ENCODE measurements at places on chromosomes 2 and 18.

DNA sequence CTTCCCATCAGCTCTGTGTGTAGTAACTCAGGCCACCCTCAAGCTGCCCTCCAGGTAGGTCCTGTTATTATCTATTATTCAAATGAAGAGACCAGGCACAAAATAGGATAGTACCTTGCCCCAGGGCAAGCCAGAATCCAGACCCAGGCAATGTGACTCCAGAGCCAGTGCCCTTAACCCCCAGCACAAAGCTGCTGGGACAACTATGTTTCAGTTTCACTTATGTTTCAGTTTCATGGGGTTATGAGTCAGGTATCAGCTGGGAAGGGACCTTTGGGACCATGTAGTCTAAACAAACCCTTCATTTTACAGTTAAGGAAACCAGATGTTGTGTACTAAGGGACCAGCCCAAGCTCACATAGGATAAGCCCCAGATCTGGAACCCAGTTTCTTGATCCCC, 10.0 kb downstream of the HK2 start:
- no peak for DNase-seq

DNA sequence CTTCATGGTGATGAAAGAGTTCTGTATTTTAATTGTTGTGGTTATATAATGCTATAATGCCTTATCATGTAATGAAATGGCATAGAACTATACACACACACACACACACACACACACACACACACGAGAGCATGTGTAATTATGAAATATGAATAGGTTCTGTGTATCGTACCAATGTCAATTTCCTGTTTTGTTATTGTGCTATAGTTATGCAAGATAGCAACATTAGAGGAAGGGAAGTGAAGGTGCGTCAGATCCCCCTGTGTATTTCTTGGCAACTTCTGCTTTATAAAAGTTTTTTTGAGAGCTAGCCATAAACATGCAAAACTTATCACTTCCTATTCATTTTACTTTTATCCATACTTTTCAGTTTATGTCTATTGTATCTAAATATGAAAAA, 60.7 kb upstream of the ARHGAP15 start:
- no peak for DNase-seq

DNA sequence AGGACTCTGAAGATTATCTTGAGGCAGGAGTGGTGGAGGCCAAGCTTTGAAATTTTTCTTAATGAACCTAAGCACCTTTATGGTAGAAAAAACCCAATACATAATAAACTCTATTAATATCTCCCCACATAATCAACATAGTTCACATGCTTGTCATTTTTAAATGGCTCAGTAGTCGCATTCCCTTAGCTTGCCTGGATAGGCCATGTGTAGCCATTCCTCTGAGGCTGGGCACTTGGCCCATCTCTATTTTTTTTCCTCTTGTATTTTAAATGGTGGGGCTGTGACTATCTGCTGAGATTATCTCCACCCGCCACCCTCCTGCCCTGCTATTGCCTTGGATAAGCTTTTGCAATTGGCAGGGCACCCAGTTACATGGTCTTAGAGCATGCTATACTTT, 143.1 kb downstream of the FHOD3 start:
- DNase-seq, result no peak

DNA sequence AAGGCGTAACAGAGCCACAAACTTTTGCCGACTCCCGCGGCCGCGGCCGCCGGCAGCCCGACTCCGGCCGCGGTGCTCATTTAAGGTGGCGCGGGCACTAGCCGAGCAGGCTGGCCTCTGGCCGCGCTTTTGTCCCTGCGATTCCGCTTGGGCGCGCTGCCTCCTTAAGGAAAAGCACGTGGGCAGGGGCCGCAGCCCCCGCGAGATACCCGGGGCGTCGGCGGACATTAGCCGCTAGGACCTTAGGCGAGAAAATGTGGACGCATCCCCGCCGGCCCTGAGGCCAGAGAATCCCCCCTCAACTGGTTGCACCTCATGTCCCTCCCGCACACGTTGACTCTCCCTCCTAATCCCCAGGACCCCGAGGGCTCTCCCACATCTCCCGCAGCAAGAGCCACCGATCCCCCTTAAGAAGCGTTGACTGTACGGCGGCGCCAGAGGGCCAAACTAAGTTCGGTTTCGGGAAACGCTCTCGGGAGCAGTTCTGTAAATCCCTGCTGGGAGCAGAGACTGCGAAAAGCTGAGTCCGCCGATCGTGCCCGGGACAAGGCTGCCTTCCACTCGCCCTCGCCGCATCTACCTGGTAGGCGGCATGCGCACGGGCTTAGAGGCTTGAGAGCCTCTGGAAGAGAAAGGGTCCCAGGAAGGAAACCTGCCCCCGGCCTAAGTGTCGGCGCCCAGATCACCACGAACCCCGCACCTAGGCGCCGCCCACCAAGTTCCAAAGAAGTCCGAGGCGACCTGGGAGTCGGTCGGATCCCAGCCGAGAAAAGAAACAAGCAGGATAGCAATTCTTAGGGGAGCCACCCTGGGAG, 1.8 kb upstream of the SATB2 start:
- peak; percentile 71 for DNase-seq

- no peak for DNase-seq
Measured at GRCh38 chr2:230312638-230313037, 14.4 kb upstream of the SP140L start.

DNA sequence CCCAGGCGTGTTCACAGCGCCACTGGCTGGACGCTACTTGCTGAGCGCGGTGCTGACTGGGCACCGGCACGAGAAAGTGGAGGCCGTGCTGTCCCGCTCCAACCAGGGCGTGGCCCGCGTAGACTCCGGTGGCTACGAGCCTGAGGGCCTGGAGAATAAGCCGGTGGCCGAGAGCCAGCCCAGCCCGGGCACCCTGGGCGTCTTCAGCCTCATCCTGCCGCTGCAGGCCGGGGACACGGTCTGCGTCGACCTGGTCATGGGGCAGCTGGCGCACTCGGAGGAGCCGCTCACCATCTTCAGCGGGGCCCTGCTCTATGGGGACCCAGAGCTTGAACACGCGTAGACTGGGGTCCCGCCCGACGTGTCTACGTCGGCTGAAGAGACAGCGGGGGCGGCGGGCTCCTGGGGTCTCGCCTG, 891 bp upstream of the KHK start:
- no peak for DNase-seq

DNA sequence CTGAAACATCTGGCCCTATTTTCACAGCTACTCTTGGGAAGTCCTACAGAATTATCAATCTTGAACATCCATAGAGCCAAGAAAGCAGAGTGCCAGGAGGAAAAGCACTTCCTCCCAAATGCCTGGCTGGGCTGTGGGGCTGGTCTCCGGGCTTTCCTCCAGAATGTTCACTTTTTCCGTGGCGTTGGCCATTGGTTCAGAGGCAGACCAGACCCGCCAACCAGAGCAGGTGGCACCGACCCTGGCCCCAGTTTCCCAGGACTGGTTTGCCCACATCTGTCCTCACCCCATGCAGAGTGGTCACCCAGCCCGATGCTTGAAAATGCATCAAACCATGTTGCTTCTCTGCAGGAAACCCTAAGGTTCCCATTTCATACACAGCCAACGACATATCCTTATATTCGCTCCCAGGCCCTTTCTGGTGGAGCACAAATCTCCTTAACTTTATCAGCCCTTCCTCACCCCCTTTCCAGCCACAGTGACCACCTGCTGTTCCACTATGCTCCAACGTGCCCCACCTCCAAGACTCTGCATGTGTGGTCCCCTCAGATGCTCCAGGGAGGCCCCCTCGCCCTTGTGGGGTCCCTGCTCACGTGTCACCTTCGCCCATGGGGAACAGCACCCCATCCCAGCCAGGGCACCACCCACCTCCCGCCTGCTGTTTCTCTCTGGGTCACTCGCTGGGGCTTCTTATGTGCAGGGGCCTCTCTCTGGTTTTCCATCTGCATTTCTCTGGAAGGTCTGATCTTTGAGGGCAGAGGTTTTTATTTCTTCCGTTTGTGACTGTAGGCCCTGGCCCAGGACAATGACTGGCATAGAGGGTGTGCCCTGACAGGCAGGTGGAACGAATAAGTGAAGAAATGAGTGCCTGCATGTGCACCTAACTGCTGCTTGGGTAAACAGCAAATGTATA, 92.9 kb downstream of the PXDN start:
- no peak for DNase-seq

DNA sequence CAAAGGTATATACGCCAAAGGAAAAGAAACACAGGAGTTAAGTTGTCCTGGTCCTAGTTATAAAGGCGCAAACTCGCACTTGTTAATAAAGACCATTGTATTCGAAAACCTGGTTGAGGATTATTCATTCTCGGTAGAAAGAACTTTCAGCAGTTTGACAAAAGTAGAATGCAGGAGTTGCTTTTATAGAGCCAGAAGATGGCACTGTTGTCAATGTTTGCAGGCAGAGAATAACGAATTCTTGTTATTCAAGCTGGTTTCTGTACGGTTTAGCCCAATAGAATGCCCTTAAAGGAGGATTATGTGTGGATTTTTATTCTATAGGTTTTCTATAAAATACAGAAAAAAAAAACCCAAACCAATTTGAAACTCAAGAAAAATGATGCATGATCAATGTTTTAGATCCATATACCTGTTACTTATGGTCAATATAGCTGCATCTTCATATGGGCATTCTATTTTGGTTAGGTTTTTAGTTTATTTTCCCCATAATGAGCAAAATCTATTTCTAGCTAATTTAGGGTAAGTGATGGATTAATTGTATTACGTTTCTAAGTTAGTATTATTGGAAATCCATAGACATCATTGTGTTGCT, 510.3 kb downstream of the PLCL1 start:
- no peak for DNase-seq

GRCh38 chr2:25650256-25650655, 23.1 kb downstream of the DTNB start:
- no peak for DNase-seq

DNA sequence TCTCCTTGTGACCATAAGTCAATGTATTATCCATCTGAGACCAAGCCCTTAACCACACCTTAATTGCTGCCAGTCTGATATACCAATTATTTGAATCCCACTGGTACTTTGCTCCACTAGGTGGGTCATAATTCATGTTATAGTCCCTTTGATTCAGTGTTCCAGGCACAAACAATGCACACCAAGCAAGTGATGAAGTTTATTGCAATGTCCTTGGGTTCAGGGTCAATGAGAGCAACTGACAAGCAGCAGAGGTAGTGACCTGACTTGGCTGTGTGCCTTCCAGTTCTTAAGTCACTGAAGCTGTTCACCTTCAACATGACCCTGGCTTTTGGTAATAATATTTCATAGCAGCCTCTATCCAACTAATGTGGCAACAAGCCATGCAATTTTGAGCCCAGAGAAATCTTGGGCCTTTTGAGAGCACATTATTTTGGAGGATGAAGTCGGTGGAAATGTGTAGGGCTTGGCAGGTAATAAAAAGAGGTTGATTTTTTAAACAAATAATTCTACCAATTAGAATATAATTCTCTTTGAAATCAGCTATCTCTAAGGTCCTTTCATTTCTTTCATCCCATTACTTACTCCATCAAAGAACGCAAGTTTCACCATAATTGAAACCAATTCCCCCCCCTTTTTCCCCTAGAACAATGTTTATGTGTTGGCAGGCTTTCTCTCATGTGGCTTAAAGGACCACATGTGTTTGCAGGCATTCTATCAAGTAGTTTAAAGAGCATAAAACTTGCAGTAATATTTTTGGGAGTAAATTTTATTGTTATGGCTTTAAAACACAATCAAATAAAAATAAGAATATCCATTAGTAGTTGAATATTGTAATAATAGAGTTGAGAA, 3.1 kb upstream of the CPO start:
- DNase-seq, result no peak

DNA sequence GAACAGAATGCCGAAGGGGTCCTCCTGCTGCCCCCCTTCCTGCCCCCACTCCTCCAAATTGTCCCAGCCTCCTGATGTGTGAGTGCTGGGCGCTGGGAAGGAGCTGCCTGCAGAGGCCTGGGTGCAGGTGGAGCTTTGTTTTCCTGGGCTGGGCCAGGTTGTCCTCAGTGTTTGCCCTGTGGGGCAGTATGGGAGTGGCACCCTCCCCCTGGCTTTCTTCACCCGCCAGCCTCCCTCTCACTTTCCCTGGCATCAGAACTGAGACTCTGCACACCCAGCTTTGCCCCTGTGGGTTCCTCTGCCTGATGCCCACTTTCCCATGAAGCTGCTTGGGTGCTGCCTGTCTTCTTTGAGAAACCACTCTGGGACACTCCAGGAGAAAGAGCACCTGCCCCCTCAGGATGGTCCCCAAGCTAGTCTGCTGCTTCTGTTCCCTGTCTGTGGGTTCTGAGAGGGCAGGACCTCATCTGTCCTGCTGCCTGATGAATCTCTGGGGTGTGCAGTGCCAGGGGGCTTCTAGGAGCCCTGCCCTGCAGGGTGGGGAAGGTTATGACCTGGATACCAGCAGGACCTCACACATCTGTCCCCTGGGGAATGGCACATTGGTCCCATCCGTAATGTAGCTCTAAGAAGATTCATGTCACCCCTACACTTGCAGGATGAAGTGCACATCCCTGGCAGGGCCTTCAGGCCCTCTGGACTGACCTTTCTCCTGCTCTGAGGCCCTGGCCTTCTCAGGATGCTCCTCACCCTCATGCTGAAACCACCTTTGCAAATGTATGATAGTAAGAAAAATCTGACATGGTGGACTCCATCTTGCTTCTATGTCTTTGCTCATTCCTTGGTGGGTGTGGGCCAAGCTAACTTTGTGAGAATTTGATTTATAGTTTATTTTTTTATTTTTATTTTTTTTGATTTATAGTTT, 146.8 kb upstream of the HS6ST1 start:
- no peak for DNase-seq

DNA sequence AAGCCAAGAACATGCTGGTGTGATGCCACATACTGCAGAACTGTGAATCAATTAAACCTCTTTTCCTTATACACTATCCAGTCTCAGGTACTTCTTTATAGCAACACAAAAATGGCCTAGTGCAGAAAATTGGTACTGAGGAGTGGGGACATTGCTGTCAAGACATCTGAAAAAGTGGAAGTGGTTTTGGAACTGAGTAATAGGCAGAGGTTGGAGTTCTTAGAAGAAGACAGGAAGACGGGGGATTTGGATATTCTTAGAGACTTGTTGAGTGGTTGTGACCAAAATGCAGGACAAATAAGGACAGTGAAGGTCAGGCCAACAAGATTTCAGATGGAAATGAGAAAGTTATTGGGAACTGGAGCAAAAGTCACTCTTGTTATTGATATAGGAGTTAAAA, 31.3 kb upstream of the CDH2 start:
- no peak for DNase-seq

DNA sequence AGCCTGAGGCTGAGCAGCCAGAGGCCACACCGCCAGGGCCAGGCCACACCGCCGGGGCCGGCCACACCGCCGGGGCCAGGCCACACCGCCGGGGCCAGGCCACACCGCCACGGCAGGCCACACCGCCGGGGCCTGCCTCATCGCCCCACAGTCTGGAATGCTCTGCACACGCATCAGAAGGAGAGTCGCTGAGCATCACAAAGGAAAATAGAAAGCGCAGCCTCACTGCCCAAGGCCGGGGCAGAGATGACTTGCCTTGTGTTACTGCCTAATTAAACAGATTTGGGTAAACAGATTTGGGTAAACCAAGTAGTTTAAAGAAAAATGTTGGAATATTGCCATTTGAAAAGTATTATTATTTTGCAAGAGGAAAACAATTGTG, 10.4 kb upstream of the NFATC1 start:
- no peak for DNase-seq

Data from NCI-H446 treated with DMSO at 0.1 percent for 48 hours (cell line).